ENCODE measurements at places on chromosomes 16 and 17.

DNA sequence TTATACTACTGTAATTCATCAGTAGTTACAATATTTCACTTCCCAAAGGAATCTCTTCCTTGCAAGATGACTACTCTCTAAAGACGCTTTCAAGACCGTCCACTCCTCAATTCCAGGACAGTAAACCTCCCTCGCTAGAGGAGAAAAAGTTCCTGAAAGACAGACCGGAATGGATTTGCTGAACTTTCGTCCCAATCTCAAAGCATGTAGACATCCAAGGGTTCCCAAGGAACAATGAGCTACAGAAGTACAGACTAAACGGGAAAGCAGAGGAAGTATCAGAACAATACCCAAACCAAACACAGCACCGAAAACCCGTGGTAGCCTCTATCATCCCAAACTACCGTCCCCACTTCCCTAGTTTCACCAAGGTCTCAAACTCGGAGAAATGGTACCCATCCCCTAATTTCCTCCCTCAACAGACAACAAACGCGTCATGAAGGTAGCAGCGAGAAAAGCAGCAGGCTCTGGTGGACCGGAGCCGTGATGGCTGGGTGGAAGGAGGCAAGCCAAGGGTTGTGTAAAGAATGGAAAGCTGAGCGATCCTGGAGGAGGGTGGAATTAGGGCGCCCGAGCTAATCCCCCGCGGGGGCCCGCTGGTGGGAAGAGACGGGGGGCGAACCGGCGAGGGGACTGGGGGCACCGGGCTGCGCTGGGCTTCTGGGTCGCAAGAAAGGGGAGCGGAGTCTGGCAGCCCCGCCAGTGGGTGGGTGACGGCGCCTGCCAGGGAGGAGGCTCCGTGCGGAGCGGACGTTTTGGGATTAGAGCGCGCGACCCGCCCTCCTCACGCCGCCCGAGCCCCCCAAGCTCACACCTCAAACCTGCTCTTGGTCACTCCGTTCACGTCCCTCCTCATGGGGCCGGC is 647 bp downstream of the FBXL20 start:
- DNase-seq: no peak

- DNase-seq: no peak
Observed at GRCh38 chr17:52178012-52178411, 19.5 kb upstream of the CA10 start.

DNA sequence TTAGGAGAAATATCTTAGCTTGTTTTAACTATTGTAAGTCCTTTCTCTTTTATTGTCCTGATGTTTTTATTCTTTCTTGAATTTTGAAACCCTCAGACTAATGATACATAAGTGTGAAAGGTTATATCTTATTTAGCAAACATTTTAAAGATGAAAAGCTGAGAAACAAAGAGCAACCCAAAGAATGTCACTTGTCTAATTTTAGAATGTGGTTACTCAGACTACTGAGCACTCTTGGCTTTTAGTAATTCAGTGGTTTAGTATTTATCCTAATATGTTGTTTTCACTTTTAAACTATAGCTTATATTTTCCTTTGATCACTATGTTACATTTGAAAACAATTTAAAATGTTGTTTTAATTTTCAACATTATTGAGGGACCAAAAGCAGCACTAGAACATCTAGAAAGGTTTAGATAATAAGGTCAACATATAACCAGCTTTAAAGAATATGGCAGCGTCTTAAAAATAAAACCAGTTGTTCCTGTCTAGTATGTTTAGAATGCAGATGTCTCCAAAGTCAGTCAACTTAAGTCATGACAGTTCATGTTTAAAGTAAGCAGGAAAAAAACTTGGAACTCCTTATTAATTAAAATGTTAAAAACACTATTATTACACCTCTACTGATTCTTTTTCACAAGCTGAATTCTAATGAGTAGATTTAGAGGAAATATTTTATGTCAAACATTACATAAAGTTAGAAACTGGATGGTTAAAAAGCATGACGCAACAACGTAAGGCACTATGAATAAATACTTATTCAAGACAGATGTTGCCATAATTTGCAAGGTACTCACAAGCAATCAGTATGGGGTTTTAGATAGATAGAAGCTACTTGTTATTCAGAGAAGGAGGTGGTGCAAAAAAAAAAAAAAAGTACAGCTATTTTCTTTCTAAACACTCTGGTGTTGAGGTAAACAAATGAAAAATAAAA is 2.4 kb downstream of the MBTD1 start:
- peak; percentile 18 for DNase-seq

- no peak for DNase-seq
Observed at GRCh38 chr17:78121801-78122215, 6.7 kb downstream of the TMC6 start.

GRCh38 chr17:82117139-82118090 is 19.4 kb upstream of the FASN start:
- DNase-seq: no peak

- DNase-seq: no peak
Observed at GRCh38 chr17:41539071-41539492, 11.0 kb upstream of the KRT19 start.

GRCh38 chr17:9893411-9894012 is 11.6 kb downstream of the RCVRN start:
- DNase-seq: no peak

DNA sequence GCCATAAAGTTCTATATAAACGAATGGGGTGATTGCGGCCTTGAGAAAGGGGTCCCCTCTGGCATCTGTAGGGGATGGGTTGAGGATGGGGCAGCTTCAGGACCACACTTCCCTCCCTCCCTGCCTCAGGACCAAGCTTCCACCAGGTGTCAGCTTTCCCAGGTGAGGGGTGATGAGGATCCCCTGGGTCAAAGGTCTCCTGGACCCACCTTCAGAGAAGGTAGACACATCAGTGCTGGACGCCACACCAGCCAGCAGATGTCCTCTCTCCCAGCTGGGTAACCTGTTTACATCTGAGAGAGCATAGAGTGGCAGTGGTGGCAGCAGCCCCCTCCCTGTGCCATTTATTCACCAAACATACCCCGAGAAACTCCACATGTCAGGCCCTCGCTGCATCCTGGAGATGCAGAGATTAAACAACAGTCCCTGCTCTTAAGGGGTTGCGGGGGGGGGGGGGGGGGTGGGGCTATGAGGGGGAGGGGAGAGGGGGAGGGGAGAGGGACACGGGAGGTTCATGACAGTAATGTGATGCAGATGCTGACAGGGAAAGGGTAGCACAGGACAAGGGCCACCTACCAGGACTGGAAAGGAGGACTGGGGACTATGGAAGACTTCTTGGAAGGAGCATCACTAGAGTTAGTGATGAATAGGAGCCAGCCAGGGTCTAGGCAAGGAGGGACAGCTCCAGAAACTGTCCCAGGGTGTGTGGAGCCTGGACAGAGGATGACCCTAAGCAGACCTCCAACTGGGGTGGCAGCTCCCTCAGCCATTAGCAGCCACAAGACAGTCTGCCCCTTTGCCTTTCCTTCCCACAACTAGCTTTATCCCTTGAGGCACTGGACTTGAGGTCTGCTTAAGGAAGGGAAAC is 5.0 kb downstream of the PROCA1 start:
- DNase-seq: no peak

DNA sequence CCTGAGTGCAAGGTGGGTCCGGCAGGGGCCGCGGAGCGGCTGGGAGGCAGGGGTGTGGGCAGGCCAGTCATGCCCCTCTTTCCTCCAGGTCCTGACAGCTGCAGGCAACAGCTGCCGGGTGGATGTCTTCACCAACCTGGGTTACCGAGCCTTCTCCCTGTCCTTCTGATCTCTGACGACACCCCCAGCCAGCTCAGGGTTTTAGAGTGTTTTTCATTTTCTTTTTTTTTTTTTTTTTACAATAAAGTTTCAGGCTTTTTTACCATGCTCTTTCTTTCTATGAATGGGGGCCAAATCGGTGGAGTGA is 3.6 kb downstream of the THOC6 start:
- DNase-seq: no peak

- DNase-seq: no peak
Observed at GRCh38 chr16:27642756-27643155, 92.8 kb downstream of the KATNIP start.

DNA sequence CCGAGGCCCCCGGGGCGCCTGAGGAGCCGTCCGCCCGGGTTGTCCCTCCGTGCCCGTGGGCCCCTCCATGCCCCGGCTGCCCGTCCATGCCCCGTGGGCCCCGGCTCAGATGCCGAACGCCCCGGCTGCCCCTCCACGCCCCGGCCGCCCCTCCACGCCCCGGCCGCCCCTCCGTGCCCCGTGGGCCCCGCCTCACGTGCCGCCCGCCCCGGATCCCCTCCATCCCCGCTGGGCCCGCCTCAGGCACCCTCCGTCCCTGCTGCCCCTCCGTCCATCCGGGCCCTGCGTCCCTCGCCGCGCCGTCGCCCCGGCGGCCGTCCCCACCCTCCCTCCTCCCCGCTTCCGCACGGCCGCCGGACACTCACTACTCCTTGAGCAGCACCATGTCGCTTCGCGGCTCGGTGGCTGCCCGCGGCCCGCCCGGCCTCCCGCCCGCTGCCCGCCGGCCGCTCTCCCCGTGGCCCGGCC is 382 bp downstream of the PITPNA start:
- no peak for DNase-seq

- no peak for DNase-seq
Observed at GRCh38 chr17:67245073-67245693, at the start of gene HELZ. Gene HELZ, minus strand, starts transcription at chr17:67245196. Its CDS starts 26,392 bp downstream, at chr17:67218804.

- DNase-seq: no peak
Observed at GRCh38 chr17:50452630-50453300, 15.9 kb downstream of the CHAD start.

DNA sequence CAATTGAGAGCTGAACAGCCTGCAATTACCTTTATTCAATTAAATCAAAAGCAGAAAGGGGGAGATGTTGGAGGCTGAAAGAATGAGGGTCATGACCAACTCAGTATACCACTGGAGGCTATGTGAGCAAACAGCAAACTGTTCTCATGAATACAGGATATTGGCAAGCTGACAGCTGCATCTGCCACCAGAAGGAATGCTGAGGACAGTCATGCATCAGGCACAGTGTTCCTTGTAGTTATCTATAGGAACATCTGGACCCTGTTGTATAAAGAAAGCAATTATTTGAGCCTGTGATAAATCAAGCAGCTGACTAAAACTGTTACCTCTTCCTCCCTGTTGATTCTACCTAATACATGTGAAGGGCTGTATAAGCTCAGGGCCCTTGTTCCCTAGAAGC is 2064.6 kb downstream of the TP53TG3F start:
- DNase-seq: no peak

- DNase-seq: no peak
Observed at GRCh38 chr16:23549938-23550337, 7.2 kb downstream of the EARS2 start.

DNA sequence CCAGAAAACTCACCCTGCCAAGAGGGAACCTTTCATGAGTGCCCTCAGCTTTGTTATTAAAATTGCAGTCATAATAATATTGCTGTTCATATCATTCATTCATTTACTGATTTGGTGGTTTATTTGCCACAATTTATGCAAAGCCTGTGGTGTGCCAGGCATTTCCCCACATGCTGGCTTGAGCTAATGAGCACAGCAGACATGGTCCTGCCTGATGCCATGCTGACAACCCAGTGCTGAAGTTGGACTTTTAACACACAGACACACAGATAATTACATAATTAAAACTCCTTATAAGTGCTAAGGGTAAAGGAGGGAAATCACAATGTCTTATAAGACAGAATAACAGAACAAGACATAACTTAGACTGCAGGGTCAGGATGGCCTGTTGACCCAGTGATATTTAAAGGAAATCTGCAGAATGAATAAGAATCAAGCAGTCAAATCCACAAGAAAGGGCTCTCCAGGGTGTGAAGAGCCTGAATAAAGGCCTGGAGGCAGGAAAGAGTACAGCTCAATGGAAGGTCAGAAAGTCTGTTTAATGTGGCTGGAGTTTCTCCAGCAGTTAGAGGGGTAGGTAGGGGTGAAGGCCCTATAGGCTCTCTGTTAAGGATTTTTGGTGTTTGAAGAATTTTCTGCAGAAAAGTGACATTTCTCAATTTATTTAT is 196.9 kb upstream of the CDH11 start:
- DNase-seq: no peak

DNA sequence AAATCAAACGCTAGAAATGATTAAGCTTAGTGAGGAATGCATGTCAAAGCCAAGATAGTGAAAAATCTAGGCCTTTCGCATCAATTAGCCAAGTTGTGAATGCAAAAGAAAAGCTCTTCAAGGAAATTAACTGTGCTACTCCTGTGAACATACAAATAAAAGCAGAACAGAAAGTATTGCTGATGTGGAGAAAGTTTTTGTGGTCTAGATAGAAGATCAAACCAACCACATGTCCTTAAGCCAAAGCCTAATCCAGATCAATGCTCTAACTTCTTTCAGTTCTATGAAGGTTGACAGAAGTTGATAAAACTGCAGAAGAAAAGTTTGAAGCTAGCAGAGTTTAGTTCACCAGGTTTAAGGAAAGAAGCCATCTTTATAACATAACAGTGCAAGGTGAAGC is 1044.6 kb downstream of the CDH11 start:
- no peak for DNase-seq

- DNase-seq: no peak
Observed at GRCh38 chr17:77893144-77894044, 65.1 kb upstream of the TNRC6C start.

DNA sequence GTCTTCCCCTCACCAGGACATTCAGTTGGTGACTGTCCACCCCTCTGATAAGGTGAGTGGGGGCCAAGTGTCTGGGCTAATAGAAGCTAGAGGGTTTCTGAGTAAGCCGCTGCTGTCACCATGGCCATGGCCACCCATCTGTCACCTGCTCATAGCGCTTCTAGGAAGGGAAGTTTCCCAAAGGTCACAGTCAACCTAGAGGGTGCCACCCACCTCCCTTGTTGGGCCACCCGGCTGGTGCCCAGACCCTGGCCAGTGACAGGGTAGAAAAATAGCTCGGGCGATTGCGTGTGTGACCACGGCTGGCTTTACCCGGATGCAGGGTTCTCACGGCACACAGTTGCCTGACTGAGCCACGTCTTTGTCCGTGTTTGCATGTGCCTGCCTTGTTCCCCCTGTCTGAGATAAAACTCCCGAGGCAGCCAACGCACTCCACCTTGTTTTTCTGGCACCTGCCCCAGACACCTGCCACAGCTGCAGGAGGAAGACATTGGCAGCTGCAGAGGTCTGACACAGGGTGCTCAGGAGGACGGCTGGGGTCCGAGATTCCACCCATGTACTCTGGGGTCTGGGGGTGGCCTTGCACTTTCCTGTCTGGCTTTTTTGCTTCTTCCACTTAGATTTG is 809 bp downstream of the PIRT start:
- no peak for DNase-seq

GRCh38 chr16:89720813-89721545 is at the start of the genes VPS9D1 and ZNF276:
Gene VPS9D1, minus strand, starts transcription at chr16:89720898. Its CDS starts 37 bp downstream, at chr16:89720861.
Gene ZNF276, plus strand, starts transcription at chr16:89721537. Its CDS starts 104 bp downstream, at chr16:89721641.
- DNase-seq: no peak

- DNase-seq: no peak
Observed at GRCh38 chr17:38415250-38416194, 12.7 kb upstream of the ARHGAP23 start.

- DNase-seq: no peak
Observed at GRCh38 chr17:80766290-80766855, 221.7 kb downstream of the RPTOR start.

- no peak for DNase-seq
Observed at GRCh38 chr17:1005361-1005946, 8.5 kb downstream of the TIMM22 start.

Measured in SK-N-MC (cell line).